Hepatocyte (in vitro differentiated cells): ENCODE measurements at places on chromosomes 12 and 14.

DNA sequence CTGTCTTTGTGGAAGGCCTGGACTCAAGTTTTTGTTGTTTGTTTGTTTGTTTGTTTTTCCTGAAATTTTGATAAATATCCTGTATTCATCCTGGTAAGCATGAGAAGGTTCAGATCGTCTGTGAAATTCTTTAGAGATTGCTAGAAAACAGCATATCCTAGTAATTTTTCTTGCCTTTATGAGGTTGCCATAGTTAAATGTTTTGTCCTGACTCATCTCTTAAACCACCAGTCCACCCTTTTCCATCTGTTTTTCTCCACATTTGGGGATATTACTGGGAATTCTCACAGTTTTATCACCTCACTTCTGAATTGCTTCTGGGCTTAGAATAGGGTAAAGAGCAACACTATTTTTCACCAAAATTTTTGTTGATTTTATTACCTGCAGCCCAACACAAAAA lies 248.3 kb downstream of the FBXL14 start:
- no peak for DNase-seq

DNA sequence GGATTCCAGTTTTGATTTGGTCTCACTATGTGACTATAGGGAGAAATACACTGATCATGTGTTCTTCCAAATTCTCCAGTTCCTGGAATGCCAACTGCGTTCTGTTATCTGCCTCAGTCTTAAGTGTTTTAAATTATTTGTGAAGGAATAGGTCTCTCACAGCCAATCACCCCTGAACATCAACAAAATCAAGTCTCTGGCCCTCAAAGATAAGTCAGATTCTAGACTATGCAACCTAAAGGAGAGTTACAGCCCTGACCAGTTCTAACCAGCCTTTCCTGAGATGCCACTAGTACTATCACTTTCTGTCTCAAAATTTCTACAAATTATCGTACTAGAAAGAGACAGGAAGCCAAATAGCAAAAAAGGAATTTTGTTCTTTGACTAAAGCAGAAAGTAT lies 22.3 kb downstream of the ZFC3H1 start:
- DNase-seq, result no peak

GRCh38 chr12:1104088-1104800 lies 113.2 kb downstream of the ERC1 start:
- DNase-seq, result no peak

DNA sequence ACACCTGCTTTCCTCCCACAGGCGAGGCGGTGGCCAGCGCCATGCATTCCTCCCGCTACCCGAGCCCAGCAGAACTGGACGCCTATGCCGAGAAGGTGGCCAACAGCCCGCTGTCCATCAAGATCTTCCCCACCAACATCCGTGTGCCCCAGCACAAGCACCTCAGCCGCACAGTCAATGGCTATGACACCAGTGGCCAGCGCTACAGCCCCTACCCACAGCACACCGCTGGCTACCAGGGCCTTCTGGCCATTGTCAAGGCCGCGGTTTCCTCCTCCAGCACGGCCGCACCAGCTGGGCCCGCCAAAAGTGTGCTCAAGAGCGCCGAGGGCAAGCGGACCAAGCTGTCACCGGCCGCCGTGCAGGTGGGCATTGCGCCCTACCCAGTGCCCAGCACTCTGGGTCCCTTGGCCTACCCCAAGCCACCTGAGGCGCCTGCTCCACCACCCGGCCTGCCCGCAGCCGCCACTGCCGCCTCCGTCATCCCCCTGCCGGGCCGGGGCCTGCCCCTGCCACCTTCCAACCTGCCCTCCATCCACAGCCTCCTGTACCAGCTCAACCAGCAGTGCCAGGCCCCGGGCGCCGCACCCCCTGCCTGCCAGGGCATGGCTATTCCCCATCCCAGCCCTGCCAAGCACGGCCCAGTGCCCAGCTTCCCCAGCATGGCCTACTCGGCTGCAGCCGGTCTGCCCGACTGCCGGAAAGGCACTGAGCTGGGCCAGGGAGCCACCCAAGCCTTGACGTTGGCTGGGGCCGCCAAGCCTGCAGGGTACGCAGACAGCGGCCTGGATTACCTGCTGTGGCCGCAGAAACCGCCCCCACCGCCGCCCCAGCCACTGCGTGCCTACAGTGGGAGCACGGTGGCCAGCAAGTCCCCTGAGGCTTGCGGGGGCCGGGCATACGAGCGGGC lies 54.6 kb downstream of the FAM222A start:
- DNase-seq, result peak; percentile 4

- DNase-seq, result no peak
These were observed 18.0 kb downstream of the DEPDC4 start for GRCh38 chr12:100248886-100249285.

GRCh38 chr12:52171950-52172512 lies 19.8 kb downstream of the KRT80 start:
- no peak for DNase-seq

DNA sequence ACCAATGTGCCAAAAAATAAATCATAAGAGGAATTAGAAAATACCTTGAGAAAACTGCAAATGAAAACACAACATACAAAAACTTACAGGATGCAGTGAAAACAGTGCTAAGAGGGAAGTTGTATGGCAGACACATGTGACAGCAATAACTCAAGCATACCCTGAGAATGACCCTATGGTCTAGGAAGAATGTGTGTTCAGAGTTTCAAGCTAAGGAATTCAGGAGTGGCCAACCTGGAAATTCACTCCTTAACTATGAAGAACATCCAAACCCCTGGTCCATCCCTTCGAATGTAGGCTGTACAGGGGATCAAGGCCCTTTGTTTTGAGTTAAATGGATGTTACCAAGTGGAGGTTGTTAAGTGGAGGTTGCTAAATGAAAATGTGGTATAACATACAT lies 16.7 kb upstream of the TTC9 start:
- DNase-seq, result no peak

DNA sequence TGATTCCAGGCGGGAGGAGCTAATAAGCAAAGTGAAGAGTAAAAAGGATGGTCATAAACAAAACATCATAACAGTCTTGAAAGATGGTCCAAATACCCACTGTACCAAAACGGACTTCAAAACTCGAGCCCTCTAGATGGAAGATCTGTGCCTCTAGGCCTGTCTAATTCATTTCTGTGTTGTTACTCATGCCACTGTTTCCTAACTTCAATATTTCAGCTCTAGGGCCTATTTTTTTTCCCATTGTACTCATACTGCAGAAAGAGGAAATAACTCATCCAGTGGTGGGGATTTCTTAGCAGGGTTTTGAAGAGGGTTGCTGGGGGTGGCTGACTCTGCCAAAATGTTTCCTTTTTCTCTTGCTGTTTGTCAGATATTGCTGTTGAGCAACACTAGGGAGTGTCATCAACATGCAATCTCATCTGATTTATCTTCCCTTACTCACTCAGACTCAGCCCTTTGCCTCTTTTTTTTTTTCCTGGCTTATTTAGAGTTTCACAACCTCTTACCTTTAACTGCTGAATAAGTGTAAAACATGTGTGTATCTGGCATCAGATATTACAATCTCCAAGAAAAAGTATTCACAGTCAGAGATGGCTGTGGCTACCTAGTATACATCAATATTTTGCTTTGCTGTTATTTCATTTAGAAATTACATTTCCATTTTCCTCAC lies 189.6 kb downstream of the DUSP6 start:
- peak; percentile 66 for DNase-seq

- peak; percentile 81 for DNase-seq
These were observed 103.9 kb upstream of the MYL2 start for GRCh38 chr12:111024205-111024801.

- DNase-seq, result no peak
These were observed 156.5 kb upstream of the PLEKHG7 start for GRCh38 chr12:92546259-92546634.

DNA sequence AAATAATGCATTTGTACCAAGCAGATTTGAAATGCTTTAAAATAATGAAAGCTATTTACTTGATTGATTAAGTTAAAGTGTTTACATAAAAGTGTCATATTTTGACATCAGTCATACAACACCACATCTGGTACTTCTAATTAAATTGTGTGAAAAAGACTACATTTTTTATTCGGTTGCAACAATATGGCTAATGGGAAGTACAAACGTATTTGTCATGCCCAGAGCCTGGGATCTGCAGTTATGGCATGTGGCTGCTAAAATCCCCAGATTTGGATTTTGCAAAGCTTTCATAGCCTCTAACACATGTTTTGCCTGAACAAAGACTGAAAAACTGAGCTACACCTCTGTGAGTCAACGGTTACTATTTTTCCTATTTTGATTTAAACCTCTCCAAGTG lies 66.6 kb downstream of the LLPH start:
- no peak for DNase-seq

GRCh38 chr12:57626111-57626920 lies 6.7 kb downstream of the B4GALNT1 start:
- DNase-seq, result no peak

DNA sequence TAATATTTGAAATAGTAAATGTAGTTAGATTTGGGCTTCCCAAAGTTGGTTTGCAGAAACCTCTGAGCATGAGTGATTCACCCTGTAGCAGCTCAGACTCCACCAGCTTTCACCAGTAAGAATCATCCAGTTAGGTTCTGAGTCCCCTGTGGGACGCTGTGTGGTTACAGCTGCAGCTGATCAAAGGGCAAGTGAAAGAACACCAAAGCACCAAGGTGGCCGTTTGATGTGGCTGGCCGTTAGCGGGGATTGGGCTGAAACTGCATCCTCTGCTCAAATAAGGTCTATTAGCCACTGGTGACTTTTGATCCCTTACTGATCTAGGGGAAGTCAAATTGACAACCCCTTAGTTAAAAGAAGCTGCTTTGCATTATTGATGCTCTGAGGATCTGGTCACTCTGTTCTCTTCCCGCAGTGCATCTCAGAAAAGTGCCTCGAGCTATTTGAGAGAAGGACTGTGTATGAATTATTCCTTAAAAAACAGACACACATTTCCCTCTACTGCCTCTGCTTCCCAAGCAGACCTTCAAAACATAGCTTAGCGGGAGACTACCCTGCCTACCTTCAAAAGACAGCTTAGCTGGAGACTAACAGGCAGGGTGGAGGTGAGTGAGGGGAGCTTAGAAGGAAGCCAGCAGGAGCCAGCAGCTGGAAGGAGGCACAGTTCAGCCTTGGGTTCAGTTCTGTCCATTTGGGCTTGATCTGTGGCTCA lies 3.7 kb downstream of the ABHD12B start:
- no peak for DNase-seq

GRCh38 chr12:92608151-92609091 lies 94.4 kb upstream of the PLEKHG7 start:
- peak; percentile 51 for DNase-seq

- DNase-seq, result no peak
These were observed 2.5 kb downstream of the ARHGAP9 start for GRCh38 chr12:57476993-57477709.

GRCh38 chr14:91925001-91925726 lies 22.3 kb downstream of the FBLN5 start:
- no peak for DNase-seq

GRCh38 chr12:121512561-121512960 lies 68.3 kb downstream of the KDM2B start:
- no peak for DNase-seq

- peak; percentile 80 for DNase-seq
These were observed 150.3 kb downstream of the TGFB3 start for GRCh38 chr14:75831455-75831854.

GRCh38 chr12:6819106-6820030 lies 2.3 kb upstream of the GPR162 start:
- DNase-seq, result no peak

GRCh38 chr14:101193106-101193844 lies 289.8 kb upstream of the RTL1 start:
- DNase-seq, result no peak

DNA sequence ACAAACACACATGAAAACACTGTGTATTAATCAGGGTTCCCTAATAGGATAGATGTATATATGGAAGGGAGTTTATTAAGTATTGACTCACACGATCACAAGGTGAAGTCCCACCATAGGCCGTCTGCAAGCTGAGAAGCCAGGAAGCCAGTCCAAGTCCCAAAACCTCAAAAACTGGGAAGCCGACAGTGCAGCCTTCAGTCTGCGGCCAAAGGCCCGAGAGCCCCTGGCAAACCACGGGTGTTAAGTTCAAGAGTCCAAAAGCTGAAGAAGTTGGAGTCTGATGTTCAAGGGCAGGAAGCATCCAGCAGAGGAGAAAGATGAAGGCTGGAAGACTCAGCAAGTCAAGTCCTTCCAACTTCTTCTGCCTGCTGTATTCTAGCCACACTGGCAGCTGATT lies 1085.0 kb upstream of the TMEM132C start:
- no peak for DNase-seq
